Heart right ventricle (tissue), 16 donors: ENCODE measurements at places on chromosomes 13 and 19.

DNA sequence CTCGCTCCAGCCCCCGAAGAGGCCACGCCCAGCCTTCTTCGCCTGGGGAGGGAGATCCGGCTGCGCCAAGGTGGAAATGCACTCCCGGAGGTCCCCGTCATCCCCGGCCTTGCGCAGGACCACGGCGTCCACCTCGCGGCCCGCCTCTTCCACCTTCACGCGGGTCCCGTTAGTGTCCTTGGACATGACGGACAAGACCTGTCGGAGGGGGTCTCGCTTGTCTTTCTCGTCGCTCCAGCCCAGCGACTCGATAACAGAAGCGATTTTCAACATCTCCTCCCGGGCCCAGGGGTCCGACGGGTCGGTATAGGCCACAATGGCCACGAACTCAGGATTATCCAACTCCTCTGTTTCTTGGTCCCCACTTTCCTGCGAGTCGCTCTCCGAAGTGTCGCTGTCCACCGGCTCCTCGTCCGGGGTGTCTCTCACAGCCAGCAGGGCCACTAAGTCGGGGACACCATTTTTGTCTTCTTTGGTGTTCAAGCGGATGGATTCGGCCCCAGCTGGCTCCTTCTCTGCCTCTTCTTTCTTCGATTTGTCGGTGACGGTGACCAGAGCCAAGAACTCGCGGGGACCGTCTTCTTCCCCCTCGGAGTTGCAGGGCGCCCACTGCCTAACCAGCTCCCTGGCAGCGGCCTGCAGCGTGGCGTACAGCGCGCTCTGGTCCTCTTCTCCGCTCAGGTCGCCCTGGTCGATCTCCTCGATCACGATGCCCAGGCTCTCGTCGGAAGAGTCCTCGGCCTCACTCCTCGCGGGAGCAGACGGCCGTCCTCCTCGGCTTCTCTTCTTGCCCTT is 1.3 kb downstream of the PNMA8B start:
- no peaks in the 10 kb centered on the region for H3K36me3 ChIP-seq
- peak overlapping the region; percentile 81 for H3K27ac ChIP-seq
- peak; percentile 17 for DNase-seq
- peak overlapping the region; percentile 60 for H3K4me3 ChIP-seq
- peaks cover 38% of the 10 kb centered on the region for H3K4me1 ChIP-seq

- H3K27ac ChIP-seq = no peak overlapping the region
- no peaks in the 10 kb centered on the region for H3K27me3 ChIP-seq
- H3K4me1 ChIP-seq = no peaks in the 10 kb centered on the region
- no peak overlapping the region for H3K4me3 ChIP-seq
- H3K36me3 ChIP-seq = no peaks in the 10 kb centered on the region
Observed at GRCh38 chr13:106172176-106172905, 363.1 kb downstream of the EFNB2 start.

GRCh38 chr19:55193481-55193880 is 13.4 kb upstream of the SYT5 start:
- H3K4me3 ChIP-seq = no peak overlapping the region
- H3K36me3 ChIP-seq = no peaks in the 10 kb centered on the region
- no peaks in the 10 kb centered on the region for H3K27me3 ChIP-seq
- H3K4me1 ChIP-seq = no peaks in the 10 kb centered on the region
- no peak for DNase-seq

- no peak overlapping the region for H3K27ac ChIP-seq
- no peak overlapping the region for H3K4me3 ChIP-seq
- no peak for DNase-seq
- peaks cover 3% of the 10 kb centered on the region for H3K27me3 ChIP-seq
- H3K4me1 ChIP-seq = no peaks in the 10 kb centered on the region
Observed at GRCh38 chr13:106859533-106859904, 291.6 kb upstream of the ARGLU1 start.

- no peaks in the 10 kb centered on the region for H3K27me3 ChIP-seq
- H3K4me3 ChIP-seq = peak within 1 kb of the TSS; percentile 95
Observed at GRCh38 chr13:49792550-49793324, at the start of gene KPNA3. TSS of gene KPNA3 (minus strand) at chr13:49792682. CDS start at chr13:49792506, 176 bp downstream.

GRCh38 chr13:89968470-89968869 is 1379.0 kb upstream of the MIR17HG start:
- no peaks in the 10 kb centered on the region for H3K4me1 ChIP-seq
- H3K27ac ChIP-seq = no peak overlapping the region
- no peak overlapping the region for H3K4me3 ChIP-seq
- no peak for DNase-seq

- H3K36me3 ChIP-seq = no peaks in the 10 kb centered on the region
- H3K4me3 ChIP-seq = no peak overlapping the region
- peak overlapping the region; percentile 78 for H3K27ac ChIP-seq
- H3K4me1 ChIP-seq = peaks cover 6% of the 10 kb centered on the region
Observed at GRCh38 chr19:47542030-47542475, 27.2 kb upstream of the NAPA start.

DNA sequence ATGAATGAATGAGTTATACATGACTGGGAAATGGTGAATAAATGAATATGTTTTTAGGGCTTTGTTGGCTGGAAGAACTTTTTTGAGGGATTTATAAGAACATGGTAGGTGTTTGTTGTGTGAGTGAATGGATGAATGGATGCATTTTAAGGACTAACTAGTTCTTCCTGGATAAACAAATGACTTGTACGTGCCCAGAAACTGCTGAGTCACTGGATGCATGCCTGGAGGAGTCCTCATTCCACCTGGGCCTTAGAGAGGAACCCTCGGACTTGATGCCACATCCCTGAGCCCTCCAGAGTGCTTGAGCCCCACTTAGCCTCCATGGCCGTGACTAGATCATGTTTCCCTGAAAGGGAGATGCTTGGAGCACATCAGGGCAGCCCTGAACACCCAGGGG is 153.4 kb downstream of the DPF1 start:
- H3K27ac ChIP-seq = no peak overlapping the region
- H3K4me1 ChIP-seq = no peaks in the 10 kb centered on the region
- no peak overlapping the region for H3K4me3 ChIP-seq
- H3K36me3 ChIP-seq = no peaks in the 10 kb centered on the region

- no peaks in the 10 kb centered on the region for H3K27me3 ChIP-seq
- H3K4me3 ChIP-seq = peak overlapping the region; percentile 92
- peaks cover 14% of the 10 kb centered on the region for H3K4me1 ChIP-seq
- DNase-seq = no peak
Observed at GRCh38 chr13:31850041-31850555, 110.8 kb downstream of the RXFP2 start.

GRCh38 chr19:33376423-33376822 is 2.9 kb downstream of the CEBPG start:
- H3K27ac ChIP-seq = peak overlapping the region; percentile 51
- peaks cover 53% of the 10 kb centered on the region for H3K4me1 ChIP-seq
- DNase-seq = peak; percentile 82
- H3K36me3 ChIP-seq = no peaks in the 10 kb centered on the region
- no peak overlapping the region for H3K4me3 ChIP-seq
- H3K27me3 ChIP-seq = no peaks in the 10 kb centered on the region

DNA sequence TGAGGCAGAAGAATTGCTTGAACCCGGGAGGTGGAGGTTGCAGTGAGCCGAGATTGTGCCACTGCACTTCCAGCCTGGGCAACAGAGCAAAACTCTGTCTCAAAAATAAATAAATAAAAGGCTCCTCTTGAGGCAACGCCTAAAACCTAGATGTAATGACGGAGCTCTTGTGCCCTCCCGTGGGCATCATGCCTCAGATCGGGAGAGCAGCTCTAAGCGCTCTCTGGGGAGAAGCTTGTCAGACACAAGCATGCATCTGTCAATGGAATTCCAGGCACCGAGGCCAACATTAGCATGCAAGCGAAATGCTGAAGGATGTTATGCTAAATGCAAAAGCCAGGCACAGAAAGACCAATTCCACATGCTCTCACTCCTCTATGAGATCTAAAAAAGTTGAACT is 45.6 kb upstream of the MRI1 start:
- H3K27me3 ChIP-seq = peaks cover 6% of the 10 kb centered on the region
- no peak overlapping the region for H3K4me3 ChIP-seq
- no peaks in the 10 kb centered on the region for H3K36me3 ChIP-seq
- no peaks in the 10 kb centered on the region for H3K4me1 ChIP-seq

- H3K27me3 ChIP-seq = no peaks in the 10 kb centered on the region
- DNase-seq = no peak
- H3K4me3 ChIP-seq = no peak overlapping the region
- H3K4me1 ChIP-seq = no peaks in the 10 kb centered on the region
- no peaks in the 10 kb centered on the region for H3K36me3 ChIP-seq
- H3K27ac ChIP-seq = no peak overlapping the region
Observed at GRCh38 chr19:15701757-15702533, 25.9 kb upstream of the OR10H2 start.

GRCh38 chr19:56301155-56301554 is 13.5 kb downstream of the ZSCAN5A start:
- no peak for DNase-seq
- no peaks in the 10 kb centered on the region for H3K27me3 ChIP-seq
- no peaks in the 10 kb centered on the region for H3K36me3 ChIP-seq
- H3K27ac ChIP-seq = no peak overlapping the region
- H3K4me3 ChIP-seq = no peak overlapping the region
- H3K4me1 ChIP-seq = peaks cover 8% of the 10 kb centered on the region

- peak overlapping the region; percentile 82 for H3K27ac ChIP-seq
- H3K36me3 ChIP-seq = peaks cover 24% of the 10 kb centered on the region
- DNase-seq = peak; percentile 61
- H3K4me1 ChIP-seq = peaks cover 66% of the 10 kb centered on the region
- H3K27me3 ChIP-seq = no peaks in the 10 kb centered on the region
- H3K4me3 ChIP-seq = peak overlapping the region; percentile 4
Observed at GRCh38 chr19:1151917-1152587, 22.0 kb downstream of the SBNO2 start.

DNA sequence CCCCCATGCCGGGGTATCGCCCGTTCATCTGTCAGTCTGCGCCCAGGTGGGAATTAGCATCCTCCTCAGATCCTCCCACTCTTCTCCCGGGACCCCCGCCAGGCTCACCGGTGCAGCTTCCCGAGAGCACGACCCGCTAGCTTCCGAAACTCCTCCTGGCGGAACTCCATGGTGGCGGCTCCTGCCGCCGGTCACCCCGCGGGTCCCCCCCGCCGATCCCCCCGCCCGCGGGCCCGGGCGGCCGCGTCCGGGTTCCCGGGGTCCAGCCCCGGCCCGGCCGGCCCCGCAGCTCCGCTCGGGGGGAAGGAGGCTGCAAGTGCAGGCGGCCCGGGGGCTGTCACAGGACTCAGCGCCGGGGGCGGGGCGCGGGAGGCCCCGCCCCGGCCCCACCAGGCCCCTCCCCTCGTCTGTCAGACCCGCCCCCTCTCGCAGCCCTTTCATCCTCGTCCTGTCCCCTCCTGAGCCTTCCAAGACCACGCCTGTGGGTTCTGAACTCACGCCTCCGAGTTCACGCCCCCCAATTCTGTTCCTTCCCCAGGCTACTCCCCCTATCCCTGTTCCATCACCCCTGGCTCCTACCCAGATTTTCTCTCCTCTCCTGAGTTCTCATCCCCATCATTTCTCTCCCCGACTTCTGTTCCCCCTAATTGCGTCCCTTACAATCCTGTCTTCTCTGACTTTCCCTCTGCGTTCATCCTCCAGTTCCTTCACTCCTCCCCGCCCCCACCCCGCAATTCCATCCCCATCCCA is at the start of gene SLC17A7:
SLC17A7 (minus strand) TSS at position 318 of the 750 bp plus-strand sequence; CDS start at position 170, 148 bp downstream.
- peaks cover 22% of the 10 kb centered on the region for H3K4me1 ChIP-seq
- peak within 1 kb of the TSS; percentile 60 for H3K4me3 ChIP-seq
- H3K27ac ChIP-seq = peak within 1 kb of the TSS; percentile 52
- H3K27me3 ChIP-seq = peaks cover 53% of the 10 kb centered on the region

DNA sequence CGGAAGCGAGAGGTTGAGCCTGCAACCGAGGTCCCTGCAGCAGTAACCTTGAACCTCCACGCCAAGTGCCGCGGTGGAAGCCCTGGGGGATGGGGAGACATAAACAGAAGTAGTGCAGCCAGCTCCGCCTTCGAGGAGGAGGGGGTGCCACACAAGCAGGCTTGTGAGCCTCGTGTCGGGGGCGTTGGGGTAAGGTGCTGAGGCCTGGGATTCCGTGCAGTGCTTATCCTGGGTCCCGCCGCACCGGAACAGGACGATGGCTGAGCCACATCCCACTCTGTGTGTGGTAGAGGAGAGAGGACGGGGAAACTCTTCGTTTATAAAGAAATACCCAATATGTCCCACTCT is 51.0 kb downstream of the SOX1 start:
- no peaks in the 10 kb centered on the region for H3K36me3 ChIP-seq
- H3K4me1 ChIP-seq = no peaks in the 10 kb centered on the region
- H3K4me3 ChIP-seq = no peak overlapping the region
- H3K27ac ChIP-seq = no peak overlapping the region
- H3K27me3 ChIP-seq = peaks cover 77% of the 10 kb centered on the region

DNA sequence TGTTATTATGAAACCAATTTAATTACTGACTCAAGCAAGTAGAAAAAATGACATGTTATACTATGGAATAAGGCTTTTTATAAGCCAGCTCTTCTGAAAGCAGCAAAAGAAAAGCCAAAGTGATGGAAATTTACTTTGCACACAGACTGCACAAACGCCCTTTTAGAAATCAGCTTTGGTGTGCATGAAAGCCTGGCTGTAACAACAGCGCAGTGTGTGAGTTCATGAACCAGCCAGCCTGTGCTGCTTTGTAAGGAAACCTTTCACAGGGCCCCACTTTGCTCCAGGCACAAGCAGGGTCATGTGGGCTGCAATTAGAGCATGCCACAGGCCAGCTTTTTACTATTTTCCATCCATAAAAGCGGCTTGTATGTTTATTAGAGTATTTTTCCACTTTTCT is 13.6 kb upstream of the IFT88 start:
- DNase-seq = no peak
- H3K27me3 ChIP-seq = no peaks in the 10 kb centered on the region
- H3K36me3 ChIP-seq = no peaks in the 10 kb centered on the region
- H3K4me1 ChIP-seq = no peaks in the 10 kb centered on the region
- H3K27ac ChIP-seq = no peak overlapping the region

DNA sequence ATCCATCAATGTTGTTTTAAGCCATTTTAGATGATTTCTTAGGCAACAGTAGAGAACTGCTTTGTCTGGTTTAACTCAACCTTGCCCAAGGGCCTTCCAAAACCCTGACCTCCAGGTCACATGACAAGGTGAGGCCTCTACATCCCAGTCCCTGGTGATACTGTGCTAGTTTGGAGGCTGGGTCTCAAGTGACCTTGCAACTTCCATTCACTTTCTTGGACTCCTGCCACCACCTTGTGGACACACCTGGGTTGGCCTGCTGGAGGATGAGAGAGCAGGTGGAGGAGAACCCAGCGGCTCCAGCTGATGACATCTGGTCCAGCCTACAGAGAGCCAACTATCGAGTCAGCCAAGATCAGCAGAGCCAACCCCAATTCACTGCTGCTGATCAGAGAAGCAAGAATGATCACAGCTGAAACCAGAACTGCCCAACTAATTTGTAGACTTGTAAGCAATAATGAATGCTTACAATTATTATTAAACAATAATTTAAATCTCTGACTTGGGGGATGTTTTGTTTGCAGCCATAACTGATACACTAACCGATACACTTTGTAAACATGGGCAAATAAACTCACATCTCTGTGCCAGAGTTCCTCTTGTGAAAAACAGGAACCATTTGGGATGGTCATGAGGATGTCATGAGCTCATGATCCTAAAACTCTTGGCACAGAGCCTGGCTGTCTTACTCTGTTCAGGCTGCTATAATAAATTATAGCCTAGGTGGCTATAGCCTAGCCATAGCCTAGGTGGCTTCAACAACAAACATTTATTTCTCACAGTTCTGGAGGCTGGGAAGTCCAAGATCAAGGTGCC is 11.5 kb downstream of the FAM187B start:
- peak overlapping the region; percentile 9 for H3K27ac ChIP-seq
- H3K4me1 ChIP-seq = peaks cover 18% of the 10 kb centered on the region
- no peak overlapping the region for H3K4me3 ChIP-seq
- peak; percentile 49 for DNase-seq

GRCh38 chr19:10888421-10888866 is 17.1 kb downstream of the CARM1 start:
- H3K4me1 ChIP-seq = peaks cover 9% of the 10 kb centered on the region
- no peak overlapping the region for H3K27ac ChIP-seq
- no peak for DNase-seq

- H3K4me3 ChIP-seq = no peak overlapping the region
- no peaks in the 10 kb centered on the region for H3K4me1 ChIP-seq
- H3K36me3 ChIP-seq = no peaks in the 10 kb centered on the region
- DNase-seq = no peak
- H3K27me3 ChIP-seq = peaks cover 6% of the 10 kb centered on the region
Observed at GRCh38 chr19:31111741-31112140, 237.5 kb downstream of the TSHZ3 start.
